ENCODE measurements at places on chromosomes 11 and 22. TPM values are rescaled to one million over a fixed set of nuclear protein-coding genes. Genes with fewer than 3 reads are reported as not detected.

- no peak for DNase-seq
- no peaks in the 10 kb centered on the region for H3K4me1 ChIP-seq
- no peaks in the 10 kb centered on the region for H3K27me3 ChIP-seq
- no peak overlapping the region for H3K4me3 ChIP-seq
Measured at GRCh38 chr22:43880541-43880991, 11.2 kb downstream of the PNPLA5 start.

The ESAM gene
- total RNA-seq: 116 TPM

The PGM2L1 gene
- 8.9 TPM for total RNA-seq

The RIMBP3C gene
- 0.28 TPM for total RNA-seq

DNA sequence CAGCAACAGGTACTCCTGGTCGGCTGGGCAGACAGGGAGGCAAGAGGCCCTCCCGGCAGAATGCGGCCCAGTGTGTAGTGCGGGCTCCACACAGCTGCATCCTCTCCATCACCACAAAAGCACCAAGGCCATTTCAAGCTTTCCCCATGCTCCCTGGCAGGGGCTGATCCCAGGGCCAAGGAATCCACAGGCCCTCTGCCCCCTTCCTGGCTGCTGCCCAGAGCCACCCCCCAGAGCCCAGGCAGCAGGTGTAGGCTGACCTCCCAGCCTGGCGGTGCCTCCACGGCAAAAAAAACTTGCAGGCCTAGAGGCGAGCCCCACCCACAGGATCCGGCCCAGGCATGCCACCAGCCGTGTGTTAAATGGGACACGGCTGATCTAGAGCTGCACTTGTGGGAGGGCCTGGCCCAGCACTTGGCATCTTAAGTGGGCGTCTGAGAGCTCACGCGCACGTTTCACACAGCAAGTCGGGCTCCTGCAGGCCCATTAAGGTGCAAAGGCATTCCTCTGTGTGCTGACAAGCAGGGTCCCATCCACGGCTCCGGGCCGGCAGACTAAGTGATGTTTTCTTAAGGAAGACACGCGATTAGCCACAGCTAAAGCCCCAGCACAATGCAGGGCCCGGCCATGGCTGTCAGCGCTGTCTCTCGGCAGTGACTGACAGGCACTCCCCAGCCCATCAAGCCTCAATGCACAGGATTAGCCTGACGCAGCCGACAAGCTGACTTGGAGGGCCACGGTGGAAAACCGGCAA lies 19.8 kb upstream of the GNB1L start:
- H3K27ac ChIP-seq: peak overlapping the region; percentile 44
- peaks cover 5% of the 10 kb centered on the region for H3K36me3 ChIP-seq
- H3K4me3 ChIP-seq: no peak overlapping the region

- no peak for DNase-seq
- H3K27ac ChIP-seq: no peak overlapping the region
Measured at GRCh38 chr11:44167046-44167445, 71.6 kb downstream of the EXT2 start.

The MS4A1 gene
- total RNA-seq: not detected

The SULT4A1 gene
- not detected for total RNA-seq

GRCh38 chr11:85483861-85484260 lies 143.3 kb downstream of the DLG2 start:
- no peak for DNase-seq
- no peaks in the 10 kb centered on the region for H3K4me1 ChIP-seq

DNA sequence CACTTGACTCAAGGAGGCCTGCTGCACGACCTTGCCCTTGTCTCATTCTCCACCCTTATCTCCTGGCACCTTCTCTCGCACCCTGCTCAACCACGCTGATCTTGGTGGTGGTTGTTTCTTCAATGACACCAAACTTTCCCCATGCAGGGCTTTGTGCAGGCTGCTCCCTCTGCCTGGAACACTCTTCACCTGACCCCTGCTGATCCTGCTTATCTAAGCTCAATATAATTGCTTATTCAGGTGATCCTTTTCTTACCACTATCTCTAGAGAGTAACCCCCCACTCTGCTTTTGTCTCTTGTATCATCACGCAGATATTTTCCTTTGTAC lies 604.4 kb downstream of the BUD13 start:
- no peak for DNase-seq
- no peak overlapping the region for H3K4me3 ChIP-seq
- H3K27me3 ChIP-seq: no peaks in the 10 kb centered on the region
- H3K4me1 ChIP-seq: no peaks in the 10 kb centered on the region

The DEPDC7 gene
- total RNA-seq: 1.1 TPM

The TNNT3 gene
- 9.7 TPM for total RNA-seq

- H3K4me3 ChIP-seq: no peak overlapping the region
- peaks cover 8% of the 10 kb centered on the region for H3K36me3 ChIP-seq
- no peak for DNase-seq
- H3K27me3 ChIP-seq: no peaks in the 10 kb centered on the region
- peak overlapping the region; percentile 21 for H3K27ac ChIP-seq
Measured at GRCh38 chr11:67366961-67367760, 6.2 kb downstream of the CLCF1 start.

- no peak overlapping the region for H3K27ac ChIP-seq
- no peaks in the 10 kb centered on the region for H3K36me3 ChIP-seq
- no peak for DNase-seq
- no peaks in the 10 kb centered on the region for H3K27me3 ChIP-seq
Measured at GRCh38 chr11:126716456-126717083, 284.0 kb downstream of the KIRREL3 start.

- H3K36me3 ChIP-seq: no peaks in the 10 kb centered on the region
- DNase-seq: no peak
- no peaks in the 10 kb centered on the region for H3K27me3 ChIP-seq
- H3K27ac ChIP-seq: no peak overlapping the region
Measured at GRCh38 chr22:21845558-21846453, 21.6 kb downstream of the MAPK1 start.

DNA sequence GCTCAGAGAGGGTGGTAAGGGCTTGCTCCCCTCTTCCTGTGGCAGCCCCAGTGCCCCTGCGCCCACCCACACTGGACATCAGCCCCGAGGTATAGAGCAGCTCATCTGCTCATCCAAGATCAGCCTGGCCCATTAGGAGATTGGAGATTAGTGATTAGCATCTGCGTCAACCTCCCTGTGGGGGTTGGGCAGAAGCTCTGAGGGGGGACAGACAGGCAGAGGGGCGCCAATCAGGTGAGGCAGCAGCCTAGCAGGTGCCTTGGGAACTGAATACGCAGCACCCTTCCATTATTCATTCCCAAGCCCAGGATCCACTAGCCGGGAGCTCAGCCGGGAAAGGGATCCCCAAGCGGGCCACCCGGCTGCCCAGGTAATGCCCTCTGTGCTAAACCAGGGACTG lies 11.0 kb downstream of the SMTN start:
- H3K4me3 ChIP-seq: no peak overlapping the region
- no peaks in the 10 kb centered on the region for H3K27me3 ChIP-seq
- peaks cover 83% of the 10 kb centered on the region for H3K36me3 ChIP-seq
- DNase-seq: no peak
- peak overlapping the region; percentile 88 for H3K27ac ChIP-seq

The PATE4 gene
- not detected for total RNA-seq

GRCh38 chr22:19664406-19664805 lies 49.9 kb upstream of the SEPTIN5 start:
- H3K4me3 ChIP-seq: peak overlapping the region; percentile 56
- no peak overlapping the region for H3K27ac ChIP-seq
- no peak for DNase-seq
- H3K27me3 ChIP-seq: no peaks in the 10 kb centered on the region
- H3K36me3 ChIP-seq: no peaks in the 10 kb centered on the region
- peaks cover 41% of the 10 kb centered on the region for H3K4me1 ChIP-seq

DNA sequence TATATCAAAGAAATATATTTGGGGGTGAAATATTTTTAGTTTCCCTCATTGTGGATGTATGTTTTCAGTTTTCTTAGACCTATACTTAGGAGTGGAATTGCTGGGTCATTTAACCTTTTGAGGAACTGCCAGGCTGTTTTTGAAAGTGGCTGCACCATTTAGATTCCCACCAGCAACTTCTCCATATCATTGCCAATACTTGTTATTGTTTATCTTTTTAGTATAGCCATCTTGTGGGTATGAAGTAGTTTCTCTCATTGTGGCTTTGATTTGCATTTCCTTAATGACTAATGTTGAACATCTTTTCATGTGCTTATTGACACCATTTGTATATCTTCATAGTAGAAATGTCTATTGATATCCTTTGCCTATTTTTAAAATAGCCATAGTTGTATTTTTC lies 62.1 kb upstream of the B3GNT6 start:
- H3K27ac ChIP-seq: no peak overlapping the region
- H3K4me1 ChIP-seq: no peaks in the 10 kb centered on the region
- H3K27me3 ChIP-seq: no peaks in the 10 kb centered on the region
- no peak overlapping the region for H3K4me3 ChIP-seq
- H3K36me3 ChIP-seq: no peaks in the 10 kb centered on the region

GRCh38 chr11:128465946-128466705 lies 121.2 kb downstream of the ETS1 start:
- peaks cover 70% of the 10 kb centered on the region for H3K4me1 ChIP-seq
- no peak overlapping the region for H3K4me3 ChIP-seq
- H3K27me3 ChIP-seq: no peaks in the 10 kb centered on the region
- no peak for DNase-seq
- no peak overlapping the region for H3K27ac ChIP-seq
- H3K36me3 ChIP-seq: peaks cover 4% of the 10 kb centered on the region

GRCh38 chr11:128687321-128687720 lies 6.6 kb upstream of the FLI1 start:
- H3K4me3 ChIP-seq: peak overlapping the region; percentile 68
- H3K4me1 ChIP-seq: peaks cover 62% of the 10 kb centered on the region
- H3K27ac ChIP-seq: no peak overlapping the region
- no peaks in the 10 kb centered on the region for H3K36me3 ChIP-seq
- H3K27me3 ChIP-seq: peaks cover 5% of the 10 kb centered on the region

- H3K27me3 ChIP-seq: no peaks in the 10 kb centered on the region
- no peak overlapping the region for H3K4me3 ChIP-seq
- peaks cover 1% of the 10 kb centered on the region for H3K4me1 ChIP-seq
- H3K36me3 ChIP-seq: no peaks in the 10 kb centered on the region
- no peak for DNase-seq
- H3K27ac ChIP-seq: no peak overlapping the region
Measured at GRCh38 chr11:27111896-27112295, 71.3 kb downstream of the BBOX1 start.

DNA sequence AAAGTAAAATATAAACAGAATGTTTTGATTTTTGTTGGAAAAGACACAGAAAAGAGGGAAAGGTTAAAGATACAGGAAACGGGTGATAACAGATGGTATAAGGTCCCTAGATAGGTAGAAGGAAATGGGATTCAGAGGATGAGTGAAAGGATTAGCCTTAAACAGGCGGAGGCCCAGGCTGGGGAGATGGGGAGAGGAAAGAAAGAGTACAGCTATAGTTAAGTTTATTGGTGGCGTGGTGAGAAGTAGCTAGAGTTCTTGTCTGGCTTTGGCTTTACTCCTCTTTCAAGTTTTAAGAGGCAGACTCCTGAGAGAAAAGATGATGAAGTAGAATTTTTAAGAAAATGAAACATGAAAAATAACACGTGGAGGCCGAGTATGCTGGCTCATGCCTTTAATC lies 13.7 kb downstream of the ZBTB44 start:
- no peak overlapping the region for H3K4me3 ChIP-seq
- no peak overlapping the region for H3K27ac ChIP-seq
- H3K27me3 ChIP-seq: no peaks in the 10 kb centered on the region
- H3K36me3 ChIP-seq: no peaks in the 10 kb centered on the region
- H3K4me1 ChIP-seq: peaks cover 18% of the 10 kb centered on the region

DNA sequence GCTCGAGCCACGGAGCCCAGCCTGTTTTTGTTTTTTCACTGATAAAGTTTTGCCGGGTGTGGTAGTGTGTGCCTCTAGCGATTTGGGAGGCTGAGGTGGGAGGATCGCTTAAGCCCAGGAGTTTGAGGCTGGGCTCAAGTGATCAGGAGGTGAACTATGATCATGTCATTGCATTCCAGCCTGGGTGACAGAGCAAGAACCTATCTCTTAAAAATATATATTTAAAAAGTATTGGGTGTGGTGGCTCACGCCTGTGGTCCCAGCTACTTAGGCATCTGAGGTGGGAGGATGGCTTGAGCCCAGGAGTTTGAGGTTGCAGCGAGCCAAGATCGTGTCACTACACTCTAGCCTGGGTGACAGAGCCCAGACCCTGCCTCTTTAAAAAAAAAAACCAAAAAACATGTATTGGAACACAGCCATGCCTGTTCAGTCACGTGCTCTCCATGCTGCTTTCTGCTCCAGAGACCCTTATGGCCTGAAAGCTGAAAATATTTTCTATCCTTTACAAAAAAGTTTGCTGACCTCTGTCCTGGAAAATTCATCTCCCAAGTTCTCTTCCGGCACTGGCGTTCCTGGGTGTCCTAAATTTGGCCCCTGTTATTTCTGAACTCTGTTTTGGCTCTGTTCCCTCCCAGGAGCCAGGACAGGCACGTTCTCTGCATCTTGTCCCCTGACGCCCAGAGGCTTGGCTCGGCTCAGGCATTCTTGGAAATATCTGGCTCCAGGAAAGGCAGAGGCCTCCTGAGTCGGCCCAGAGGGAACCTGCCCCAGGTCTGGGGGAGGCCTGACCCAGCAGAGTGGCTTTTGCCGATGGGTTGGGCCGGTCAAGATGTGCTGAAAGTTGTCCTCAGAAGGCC lies 61.3 kb upstream of the PPP6R3 start:
- no peak for DNase-seq
- peaks cover 18% of the 10 kb centered on the region for H3K36me3 ChIP-seq
- peak overlapping the region; percentile 24 for H3K4me3 ChIP-seq
- H3K4me1 ChIP-seq: peaks cover 20% of the 10 kb centered on the region
- peak overlapping the region; percentile 58 for H3K27ac ChIP-seq

DNA sequence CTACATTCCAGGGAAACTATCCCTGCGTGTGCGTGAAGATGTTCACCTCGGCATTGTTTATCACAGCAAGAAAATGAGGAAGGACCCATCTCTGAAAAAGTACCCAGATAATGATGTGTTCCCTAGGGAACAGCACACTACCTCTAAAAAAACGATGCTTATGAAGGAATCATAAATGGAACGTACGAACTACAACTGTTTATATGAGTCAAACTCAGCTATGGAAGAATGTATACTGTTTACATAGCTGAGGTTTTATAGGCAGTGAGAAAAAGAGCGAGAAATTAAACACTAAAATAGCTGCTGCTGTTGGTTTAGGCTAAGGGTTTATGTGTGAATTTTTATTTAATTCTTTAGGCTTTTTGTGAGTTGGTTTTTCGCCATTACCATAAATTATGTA lies 48.9 kb downstream of the APOL1 start:
- H3K27ac ChIP-seq: peak overlapping the region; percentile 25
- DNase-seq: no peak
- peaks cover 98% of the 10 kb centered on the region for H3K36me3 ChIP-seq

The SLC43A3 gene
- total RNA-seq: 76.0 TPM

- no peak for DNase-seq
- H3K4me1 ChIP-seq: no peaks in the 10 kb centered on the region
Measured at GRCh38 chr11:84922836-84923235, 704.3 kb downstream of the DLG2 start.

The TSPAN32 gene
- 6.9 TPM for total RNA-seq

- no peak for DNase-seq
- no peaks in the 10 kb centered on the region for H3K36me3 ChIP-seq
- no peaks in the 10 kb centered on the region for H3K27me3 ChIP-seq
Measured at GRCh38 chr11:6438979-6439571, 1.7 kb downstream of the HPX start.

The GAS2 gene
- not detected for total RNA-seq
